ENCODE measurements at places on chromosomes 4 and X. TPM values are rescaled to one million over a fixed set of nuclear protein-coding genes. Genes with fewer than 3 reads are reported as not detected.

SETD7 gene
- total RNA-seq, result 101 TPM

DNA sequence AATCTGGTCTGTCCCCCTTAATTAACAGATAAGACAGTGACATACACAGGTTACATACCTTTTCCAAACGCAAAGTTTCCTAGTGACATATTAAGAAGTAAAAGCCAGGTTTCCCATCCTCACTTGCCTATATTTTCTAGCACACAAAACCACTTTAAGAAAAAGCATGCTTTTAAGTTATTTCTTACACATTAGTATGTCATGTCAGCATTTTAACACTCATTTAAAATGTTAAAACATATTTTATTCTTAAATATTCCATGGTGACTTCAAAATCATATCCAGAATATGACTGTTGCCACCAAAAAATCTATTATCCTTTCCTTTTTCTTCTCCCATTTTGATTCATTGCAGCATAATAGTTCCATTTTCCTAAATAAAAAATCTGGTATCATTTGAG lies 1830.2 kb downstream of the STIM2 start:
- no peak for DNase-seq

GRCh38 chr4:109177096-109177810 lies 125.2 kb downstream of the COL25A1 start:
- no peak for DNase-seq

DNA sequence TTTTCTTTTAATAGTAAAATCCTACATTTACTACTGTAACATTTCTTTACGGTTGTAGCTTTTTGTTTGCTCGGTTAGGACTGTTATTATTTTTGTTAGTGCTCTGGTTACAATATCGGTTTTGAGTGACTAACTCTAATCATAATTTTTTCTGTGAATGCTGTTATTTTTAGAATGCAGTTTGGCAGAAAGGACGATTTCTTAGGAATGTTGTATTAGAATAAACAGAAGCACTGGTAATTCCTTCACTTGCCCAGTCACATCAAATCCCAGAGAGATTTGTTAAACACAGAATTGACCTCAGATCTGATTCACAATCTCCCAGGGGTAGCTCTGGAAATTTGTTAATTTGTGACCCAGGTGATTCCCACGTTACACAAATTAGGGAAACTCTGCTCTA lies 21.7 kb downstream of the DDIT4L start:
- DNase-seq, result no peak

DNA sequence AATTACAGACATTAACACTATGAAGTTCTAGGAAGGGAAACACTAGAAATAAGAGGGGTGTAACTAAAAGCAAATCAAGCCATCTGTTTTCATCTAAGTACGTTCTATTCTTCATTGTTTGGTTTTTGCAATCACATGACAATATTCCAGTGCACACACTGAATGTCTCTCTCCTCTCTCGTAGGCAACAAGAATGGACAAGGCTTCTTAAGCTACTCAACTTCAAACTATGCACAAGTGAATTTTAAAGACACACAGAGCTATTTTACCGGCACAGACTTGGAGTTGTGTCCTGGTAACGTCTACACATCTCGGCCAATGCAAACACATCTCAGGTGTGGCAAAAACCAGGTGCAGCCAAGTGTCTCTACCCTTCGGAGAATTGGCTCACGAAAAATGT lies 173.3 kb downstream of the PRKX start:
- DNase-seq, result no peak

SYTL5 gene
- total RNA-seq, result not detected

GRCh38 chr4:72602396-72603376 lies 33.7 kb upstream of the ADAMTS3 start:
- DNase-seq, result no peak

- no peak for DNase-seq
These were observed 276.6 kb downstream of the BCOR start for GRCh38 chrX:39820938-39821708.

DCUN1D4 gene
- 53.8 TPM for total RNA-seq

FAM9B gene
- total RNA-seq, result not detected

SSX4 gene
- not detected for total RNA-seq

GRCh38 chr4:152408514-152409327 lies 127.2 kb downstream of the FBXW7 start:
- DNase-seq, result no peak

DNA sequence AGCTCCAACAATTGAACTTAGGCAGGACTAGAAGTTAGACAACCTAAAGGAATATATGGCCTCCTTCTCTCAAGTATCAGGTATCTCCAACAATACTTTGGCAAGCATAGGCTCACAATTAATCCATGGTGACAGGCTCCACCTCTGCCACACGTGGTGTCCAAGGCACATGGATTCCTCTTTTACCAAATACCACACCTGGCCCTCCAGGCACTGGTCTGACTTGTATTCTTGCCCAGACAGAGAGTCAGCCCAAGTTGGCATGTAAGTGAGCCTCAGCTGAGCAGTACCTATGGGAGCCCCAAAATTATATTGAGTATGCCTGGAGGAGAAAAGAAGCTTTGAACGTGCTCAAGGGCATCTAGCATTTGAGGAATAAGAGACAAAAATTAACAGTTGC lies 19.6 kb downstream of the SRPX2 start:
- DNase-seq, result no peak

- DNase-seq, result no peak
These were observed 48.5 kb upstream of the CDX4 start for GRCh38 chrX:73398185-73398914.

- no peak for DNase-seq
These were observed 24.8 kb downstream of the IQSEC2 start for GRCh38 chrX:53256446-53257041.

- no peak for DNase-seq
These were observed 100.4 kb downstream of the HS6ST2 start for GRCh38 chrX:132858018-132858417.

F9 gene
- total RNA-seq, result 0.28 TPM

FBXO8 gene
- total RNA-seq, result 19.6 TPM

DNA sequence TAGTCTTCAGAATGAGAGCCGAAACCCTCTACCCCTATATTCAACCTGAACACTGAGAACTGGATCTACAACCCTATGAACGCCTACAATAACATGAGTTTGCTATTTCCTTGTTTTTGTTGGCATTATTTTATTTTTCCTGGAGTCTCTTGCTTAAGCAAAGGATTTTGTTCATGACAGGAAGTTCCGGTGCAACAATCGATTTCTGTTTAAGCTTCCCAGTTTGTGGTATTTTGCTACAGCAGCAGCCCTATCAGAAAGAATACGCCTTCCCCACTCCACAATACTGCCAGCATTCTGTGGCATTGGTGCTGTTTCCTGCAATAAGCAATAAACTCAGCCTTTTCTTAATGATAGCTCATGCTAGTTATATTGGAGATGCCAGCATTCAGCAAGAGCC lies 60.9 kb downstream of the NPY5R start:
- DNase-seq, result no peak

- no peak for DNase-seq
These were observed 25.6 kb upstream of the TEX13C start for GRCh38 chrX:125293850-125294780.

GRCh38 chr4:184951668-184952160 lies 66.6 kb upstream of the HELT start:
- DNase-seq, result no peak

GRCh38 chr4:140271553-140271952 lies 101.9 kb upstream of the SCOC start:
- DNase-seq, result no peak

DNA sequence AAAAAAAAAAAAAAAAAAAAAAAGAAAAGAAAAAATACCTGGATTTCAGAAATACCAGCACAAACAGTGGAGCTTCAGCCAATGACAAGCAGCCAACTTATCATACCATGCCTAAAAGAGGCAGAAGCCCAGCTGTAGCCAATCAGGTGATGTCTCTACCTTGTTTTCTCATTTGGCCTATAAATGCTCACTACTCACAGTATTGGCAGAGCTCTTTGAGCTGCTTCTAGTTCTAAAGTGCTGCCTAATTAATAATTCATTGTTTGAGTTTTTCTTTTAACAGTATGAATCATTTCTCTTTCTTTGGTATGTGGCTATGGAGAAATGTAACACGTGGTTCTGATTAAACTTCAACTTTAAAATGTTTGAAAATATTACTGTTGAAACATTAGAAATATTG lies 188.8 kb upstream of the TECRL start:
- DNase-seq, result no peak

SH3RF1 gene
- 21.9 TPM for total RNA-seq

- no peak for DNase-seq
These were observed 28.3 kb upstream of the HPGD start for GRCh38 chr4:174550541-174550940.

CT55 gene
- total RNA-seq, result not detected

GRCh38 chrX:9127986-9128385 lies 94.1 kb upstream of the FAM9B start:
- DNase-seq, result no peak

GRCh38 chrX:54173791-54174190 lies 9.3 kb downstream of the FAM120C start:
- no peak for DNase-seq

HTRA3 gene
- 52.6 TPM for total RNA-seq

All from thoracic aorta (tissue), 2 donors.